ENCODE measurements at places on chromosomes 4 and X. TPM values are rescaled to one million over a fixed set of nuclear protein-coding genes. Genes with fewer than 3 reads are reported as not detected.

Gene GTPBP6
- 120 TPM for total RNA-seq

GRCh38 chr4:140281828-140282552 is 91.5 kb upstream of the SCOC start:
- DNase-seq, result no peak

DNA sequence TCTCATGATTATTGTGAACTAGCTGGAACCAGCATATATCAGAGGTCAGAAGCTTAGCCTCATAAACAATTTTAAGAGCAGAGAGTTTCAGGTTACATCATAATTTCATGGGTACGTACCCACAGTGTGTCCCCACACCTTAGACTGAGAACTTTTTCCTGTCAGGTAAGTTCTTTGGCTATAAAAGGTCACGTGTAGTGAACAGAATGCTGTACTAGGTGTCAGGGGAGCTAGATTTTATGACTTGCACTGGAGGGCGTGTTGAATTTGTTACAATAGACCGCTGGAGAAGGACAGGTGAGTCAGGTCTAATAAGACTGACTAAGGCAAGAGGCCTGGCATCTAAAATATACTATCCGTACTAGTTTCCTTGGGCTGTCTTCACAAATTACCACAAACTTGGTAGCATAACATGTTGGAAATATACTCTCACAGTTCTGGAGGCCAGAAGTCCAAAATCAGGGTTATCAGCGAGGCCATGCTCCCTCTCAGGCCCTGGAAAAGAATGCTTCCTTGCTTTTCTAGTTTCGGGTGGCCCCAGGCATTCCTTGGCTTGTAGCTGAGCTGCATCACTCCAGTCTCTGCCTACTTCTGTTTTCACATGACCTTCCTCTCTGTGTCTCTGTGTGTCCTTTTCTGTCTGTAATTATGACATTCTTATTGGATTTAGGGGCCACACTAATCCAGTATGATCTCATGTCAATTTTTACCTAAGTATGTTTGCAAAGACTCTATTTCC is 512.0 kb upstream of the NR3C2 start:
- peak; percentile 45 for DNase-seq

DNA sequence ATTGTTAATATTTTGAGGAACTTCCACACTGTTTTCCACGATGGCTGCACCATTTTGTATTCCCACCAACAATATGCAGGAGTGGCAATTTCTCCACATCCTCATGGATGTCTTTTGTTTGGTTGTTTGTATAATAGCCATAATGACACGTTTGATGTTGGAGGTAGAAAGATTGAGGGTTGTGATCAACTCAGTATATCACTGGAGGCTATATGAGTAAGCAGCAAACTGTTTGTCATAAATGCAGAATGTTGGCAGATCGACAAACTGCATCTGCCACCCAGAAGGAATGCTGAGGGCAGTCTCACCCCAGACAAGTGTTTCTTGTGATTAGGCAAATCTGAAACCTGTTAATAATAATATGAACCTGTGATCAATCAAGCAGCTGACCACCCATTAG is 243.9 kb upstream of the WDFY3 start:
- DNase-seq, result no peak

DNA sequence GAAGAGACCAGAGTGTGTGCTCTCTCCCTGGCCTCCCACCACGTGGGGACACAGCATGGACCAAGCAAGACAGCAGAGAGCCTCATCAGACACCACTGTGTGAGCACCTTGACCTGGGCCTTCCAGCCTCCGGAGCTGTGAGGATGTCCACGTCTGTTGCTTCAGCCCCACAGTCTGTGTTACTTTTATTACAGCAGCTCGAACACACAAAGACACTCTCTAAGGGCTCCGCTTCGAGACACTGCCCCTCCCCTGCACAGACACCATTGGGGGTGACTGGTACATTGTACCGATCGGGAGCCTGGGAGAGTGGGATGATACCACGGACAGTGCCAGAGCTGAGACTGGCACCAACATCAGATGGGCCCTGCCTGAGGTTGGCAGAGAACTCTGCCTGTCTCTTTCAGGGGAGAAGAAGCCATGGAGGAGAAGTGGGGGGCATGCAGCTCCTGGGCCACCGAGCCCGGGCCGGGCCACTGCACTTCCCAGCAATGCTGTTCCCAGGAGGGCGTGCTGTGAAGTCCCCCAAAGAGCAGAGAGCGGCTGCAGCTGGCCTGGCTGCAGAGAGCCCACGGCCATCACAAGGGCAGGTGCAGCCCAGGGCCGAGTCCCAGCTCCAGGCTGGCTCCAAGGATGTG is 48.1 kb upstream of the HMX1 start:
- no peak for DNase-seq
